ENCODE measurements at places on chromosomes 2 and 18.

DNA sequence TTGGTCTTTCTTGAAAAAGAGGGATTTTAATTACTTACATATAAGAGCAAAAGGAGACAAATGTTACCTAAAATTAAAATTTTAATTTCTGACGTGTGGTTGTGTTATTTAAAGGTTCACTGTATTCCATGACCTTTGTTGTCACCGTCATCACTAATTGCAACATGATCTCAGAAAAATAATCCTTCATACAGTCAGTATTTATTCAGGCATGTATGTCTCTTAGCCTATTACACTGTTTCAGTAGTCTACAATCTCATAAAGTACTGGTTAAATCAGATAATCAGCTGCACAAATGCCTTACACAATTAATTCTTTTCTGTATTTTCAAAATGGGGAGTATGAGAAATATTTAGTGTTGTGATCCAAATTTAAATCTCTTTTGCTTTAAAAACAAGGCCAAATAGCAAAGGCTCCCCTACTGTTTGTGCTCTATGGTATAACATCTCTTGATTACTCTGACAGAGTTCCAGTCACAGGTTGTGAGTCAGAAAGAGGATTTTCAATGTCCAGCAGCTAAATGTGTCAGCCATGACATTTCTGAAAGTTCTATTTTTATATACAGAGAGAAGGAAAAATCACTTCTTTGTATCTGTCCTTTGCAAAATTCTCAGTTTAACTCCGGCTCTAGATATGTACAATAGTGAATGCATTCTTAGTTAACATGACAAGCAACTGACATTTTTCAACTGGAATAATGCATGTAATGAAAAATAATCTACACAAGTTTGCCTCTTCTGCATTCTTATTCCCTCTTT lies 184.0 kb downstream of the FIGN start:
- no peak for DNase-seq

- DNase-seq: no peak
Observed at GRCh38 chr2:31138037-31138962, at the start of gene GALNT14. Gene GALNT14, minus strand, starts transcription at chr2:31138440. Its CDS starts 354 bp downstream, at chr2:31138086.

DNA sequence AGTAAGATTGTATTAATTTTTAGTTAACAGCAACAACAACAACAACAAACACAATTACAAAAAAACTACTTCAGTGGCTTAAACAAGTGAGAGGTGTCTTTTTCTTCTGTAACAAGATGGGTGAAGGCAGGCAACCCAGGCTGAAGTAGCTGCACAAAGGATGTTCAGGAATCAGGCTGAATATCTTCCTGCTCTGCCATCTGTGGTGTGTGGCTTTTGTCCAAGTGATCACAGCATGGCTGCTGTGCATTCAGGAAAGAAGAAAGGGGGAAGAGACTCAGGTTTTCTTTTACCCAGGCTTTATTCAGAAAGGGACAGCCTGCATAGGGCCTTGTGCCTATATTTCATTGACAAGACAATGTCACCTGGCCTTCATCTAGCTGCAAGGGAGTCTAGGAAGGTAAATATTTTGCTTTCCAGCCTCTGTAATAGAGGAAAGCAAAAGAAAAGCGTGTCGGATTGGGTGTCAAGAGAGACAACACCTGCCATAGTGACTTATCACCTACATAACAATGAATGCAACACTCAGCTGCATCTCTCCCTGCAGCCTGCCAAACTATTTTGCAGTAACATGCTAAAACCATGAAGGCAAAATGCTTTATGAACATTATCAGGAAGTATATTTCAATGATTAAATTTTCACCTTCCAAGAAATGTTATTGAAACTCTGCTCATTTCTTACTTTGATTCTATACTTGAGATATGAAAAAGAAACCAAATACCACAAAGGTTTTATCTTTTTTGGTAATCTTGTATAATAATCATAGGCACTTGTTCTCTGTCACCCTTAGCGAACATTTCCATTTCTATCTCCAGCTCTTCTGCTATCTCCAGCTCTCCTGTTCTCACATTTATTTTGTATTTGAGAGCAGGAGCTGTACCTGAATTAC lies 14.6 kb downstream of the G6PC2 start:
- peak; percentile 76 for DNase-seq

GRCh38 chr18:33181016-33181415 lies 259.5 kb downstream of the CCDC178 start:
- no peak for DNase-seq

DNA sequence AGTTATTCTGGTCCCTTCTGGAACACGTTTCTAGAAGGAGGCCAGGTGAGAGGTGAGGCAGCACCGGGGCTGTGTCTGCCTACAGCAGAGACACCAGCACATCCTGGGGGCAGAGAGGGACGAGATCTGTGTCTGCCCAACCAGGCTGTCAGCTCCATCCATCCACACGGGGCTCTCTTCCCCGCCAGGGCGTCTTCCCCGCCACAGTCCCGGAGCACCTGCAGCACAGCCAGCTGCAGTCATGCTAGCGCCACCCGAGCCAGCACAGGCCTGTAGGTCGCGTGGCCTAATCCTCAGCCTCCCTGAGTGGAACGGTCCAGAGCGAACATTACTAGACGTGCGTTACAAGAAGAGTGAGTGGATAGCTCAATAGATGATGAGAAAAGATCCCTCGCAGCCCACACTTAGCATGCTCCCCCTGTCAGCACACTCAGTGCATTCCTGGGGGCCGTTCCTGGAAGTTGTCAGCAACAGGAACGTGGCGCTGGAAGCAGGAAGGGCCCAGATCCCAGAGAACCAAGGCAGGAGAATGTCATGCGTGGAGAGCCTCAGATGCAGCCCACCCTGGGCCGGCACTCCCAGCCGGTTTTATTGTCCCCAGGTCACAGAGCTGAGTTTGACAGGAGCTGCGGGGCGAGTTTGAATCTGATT lies 179.0 kb downstream of the TWIST2 start:
- DNase-seq: no peak

GRCh38 chr2:46984642-46985476 lies 69.3 kb upstream of the MCFD2 start:
- no peak for DNase-seq

DNA sequence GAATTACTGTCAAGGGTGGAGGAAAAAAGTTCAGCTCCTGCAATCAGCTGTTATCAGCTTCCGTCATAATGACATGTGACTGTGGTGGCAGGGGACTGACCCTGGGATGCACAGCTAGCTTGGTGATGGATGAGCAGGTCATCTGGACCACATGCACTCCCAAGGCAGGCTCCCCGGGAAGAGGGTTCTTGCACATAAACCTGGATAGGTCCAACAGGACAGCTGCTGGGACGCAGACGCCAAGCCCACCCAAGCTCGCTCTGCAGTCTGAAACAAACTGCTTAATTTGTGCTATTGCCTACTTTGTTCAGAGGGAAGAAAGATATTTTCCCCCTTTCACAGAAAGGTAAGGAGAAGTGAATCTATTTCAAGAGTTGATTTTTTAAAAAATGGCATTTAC lies 30.2 kb downstream of the FAM178B start:
- no peak for DNase-seq

- no peak for DNase-seq
Observed at GRCh38 chr18:78939734-78940494, 39.7 kb upstream of the SALL3 start.

- no peak for DNase-seq
Observed at GRCh38 chr18:76546088-76546435, 51.0 kb upstream of the ZNF516 start.

DNA sequence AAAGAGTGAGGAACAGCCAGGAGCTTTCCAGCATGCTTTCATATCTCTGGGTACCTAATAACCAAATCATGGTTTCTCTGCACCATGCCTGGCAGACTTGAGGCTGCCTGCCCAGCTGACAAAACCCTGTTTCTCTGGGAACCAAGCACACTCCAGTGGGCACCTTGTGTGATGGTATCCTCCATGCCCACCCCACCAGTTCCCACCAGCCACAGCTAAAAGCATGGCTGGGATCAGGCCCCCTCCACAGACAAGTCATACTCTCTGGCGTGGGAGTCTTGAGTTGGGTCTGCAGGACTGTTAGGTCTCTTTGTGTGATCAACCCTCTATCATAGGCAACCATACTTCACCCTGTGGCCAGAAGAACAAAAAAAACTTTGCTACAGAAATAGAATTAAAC lies 56.0 kb downstream of the TMEM163 start:
- no peak for DNase-seq

- no peak for DNase-seq
Observed at GRCh38 chr2:29417630-29418029, 302.4 kb downstream of the CLIP4 start.

DNA sequence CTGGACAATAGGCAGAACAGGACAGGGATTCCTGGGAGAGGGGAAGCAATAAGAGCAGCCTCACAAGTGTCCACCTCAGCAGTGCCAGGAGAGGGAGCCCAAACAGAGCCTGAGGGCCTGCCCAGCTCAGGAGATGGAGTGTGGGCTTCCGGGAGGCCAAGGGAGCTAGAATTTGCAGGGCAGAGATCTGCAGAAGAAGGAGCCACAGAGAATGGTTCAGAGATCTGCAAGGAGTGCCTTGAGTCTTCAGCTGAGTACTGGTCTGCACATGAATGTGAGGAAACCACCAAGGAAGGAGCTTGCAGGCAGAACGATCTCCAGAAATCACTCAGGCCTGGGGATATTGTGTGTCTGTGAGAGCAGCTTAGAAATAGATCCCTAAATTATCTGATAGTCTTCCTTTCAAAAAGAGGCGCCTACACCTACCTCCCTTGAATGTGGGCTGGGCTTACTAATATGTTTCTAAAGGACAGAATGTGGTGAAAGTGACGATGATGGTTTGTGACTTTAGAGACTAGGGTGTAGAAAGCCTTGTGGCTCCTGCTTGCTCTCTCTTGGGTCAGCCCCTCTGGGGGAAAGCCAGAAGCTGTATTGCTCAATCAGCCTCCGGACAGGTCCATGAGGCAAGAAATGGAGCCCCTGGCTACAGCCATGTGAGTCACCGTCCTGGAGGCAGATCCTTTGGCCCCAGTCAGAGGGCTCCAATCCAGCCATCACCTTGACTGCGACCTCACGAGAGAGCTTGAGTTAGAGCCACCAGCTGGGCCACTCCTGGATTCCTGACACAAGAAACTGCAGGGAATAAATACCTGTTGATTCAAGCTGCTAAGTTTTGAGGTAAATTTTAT lies 7.6 kb upstream of the LPIN1 start:
- DNase-seq: no peak

DNA sequence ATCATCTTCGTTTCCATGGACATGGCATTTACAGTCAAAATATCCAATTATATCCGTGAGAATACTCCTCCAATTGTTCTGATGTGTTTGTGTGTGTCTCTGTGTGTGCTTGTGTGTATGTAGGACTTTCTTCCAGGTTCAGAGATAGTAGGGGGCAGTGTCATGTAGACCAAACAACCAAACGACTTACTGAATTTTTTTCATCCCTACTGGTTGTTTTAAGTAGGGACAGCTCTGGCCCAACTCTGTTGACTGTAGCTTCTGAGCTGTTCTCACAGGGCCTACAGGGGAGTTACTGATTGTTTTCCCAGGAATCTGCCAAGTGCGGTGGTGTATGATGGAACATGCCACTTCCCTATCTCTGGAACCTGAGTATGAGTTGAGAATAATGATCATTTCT lies 69.6 kb downstream of the ETAA1 start:
- DNase-seq: no peak

DNA sequence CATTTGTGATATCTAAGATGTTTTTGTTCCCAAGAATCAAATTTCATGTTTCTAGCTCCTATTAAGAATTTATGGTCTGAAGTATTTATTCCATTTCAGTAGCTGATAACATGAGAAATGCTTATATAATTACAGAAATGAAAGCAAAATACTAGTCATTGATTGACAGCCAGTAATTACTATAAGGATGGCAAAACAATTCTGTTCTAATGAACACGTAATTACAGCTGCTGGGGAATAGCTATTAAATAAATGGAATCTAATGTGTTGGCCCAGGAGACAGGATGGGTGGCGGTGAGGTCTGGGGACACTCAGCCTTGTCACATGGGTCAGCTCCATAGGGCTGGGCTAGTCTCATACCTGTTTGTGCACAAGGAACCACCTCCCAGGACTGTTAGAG lies 263.5 kb downstream of the FHOD3 start:
- DNase-seq: no peak

DNA sequence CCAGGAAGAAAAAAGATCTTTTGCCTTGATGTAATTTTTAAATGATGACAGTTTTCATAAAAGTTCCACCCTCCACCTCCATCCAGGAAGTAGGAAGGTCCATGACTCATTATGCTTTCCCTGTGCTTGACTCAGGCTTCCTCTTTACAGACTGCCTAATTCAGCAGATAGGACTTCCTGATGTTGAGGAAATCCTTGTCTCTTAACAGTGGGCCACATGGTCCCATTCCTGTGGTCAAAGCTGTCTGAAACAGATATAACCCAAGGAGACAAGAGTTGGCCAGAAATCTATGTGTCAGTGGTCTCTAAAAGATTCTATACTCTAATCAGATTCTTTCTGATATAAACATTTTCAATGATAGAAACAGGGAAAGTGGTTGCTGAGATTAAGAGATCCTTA lies 119.1 kb downstream of the BAZ2B start:
- no peak for DNase-seq

GRCh38 chr18:2547477-2548087 lies 23.7 kb downstream of the METTL4 start:
- peak; percentile 60 for DNase-seq
